ENCODE measurements at places on chromosomes 1 and 21.

DNA sequence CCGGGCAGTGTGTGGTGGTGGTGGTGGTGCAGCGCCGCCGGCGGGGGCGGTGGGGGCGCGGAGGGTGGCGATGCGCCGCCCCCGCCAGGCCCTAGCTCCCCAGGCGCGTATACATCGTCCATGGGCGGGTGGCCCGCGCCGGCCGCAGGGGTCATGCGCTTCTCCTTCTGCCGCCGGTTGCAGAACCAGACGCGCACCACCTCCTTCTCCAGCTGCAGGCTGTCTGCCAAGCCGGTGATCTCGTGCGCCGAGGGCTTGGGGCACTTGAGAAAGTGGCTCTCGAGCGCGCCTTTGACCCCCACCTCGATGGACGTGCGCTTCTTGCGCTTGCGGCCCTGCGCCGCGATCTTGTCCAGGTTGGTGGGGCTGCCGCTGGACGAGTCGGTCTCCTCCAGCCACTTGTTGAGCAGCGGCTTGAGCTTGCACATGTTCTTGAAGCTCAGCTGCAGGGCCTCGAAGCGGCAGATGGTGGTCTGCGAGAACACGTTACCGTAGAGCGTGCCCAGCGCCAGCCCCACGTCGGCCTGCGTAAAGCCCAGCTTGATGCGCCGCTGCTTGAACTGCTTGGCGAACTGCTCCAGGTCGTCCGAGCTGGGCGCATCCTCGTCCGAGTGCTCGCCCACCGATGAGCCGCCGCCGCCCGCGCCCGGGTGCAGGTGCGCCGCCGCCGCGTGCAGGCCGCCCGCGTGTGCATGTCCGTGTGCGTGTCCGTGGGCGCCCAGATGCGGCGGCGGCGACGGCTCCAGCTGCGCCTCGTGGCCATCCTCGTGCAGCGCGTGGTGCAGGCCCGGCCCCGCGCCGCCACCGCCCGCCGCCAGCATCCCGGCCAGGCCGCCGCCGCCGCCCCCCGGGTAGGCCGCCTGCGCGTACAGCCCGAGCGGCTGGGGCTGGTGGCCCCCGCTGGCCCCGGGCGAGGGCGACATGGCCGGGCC lies 926 bp downstream of the POU3F1 start:
- DNase-seq, result peak; percentile 58

GRCh38 chr1:17520473-17521319 lies 18.8 kb upstream of the ARHGEF10L start:
- no peak for DNase-seq

- no peak for DNase-seq
Observed at GRCh38 chr1:103190766-103191165, 82.4 kb upstream of the COL11A1 start.

DNA sequence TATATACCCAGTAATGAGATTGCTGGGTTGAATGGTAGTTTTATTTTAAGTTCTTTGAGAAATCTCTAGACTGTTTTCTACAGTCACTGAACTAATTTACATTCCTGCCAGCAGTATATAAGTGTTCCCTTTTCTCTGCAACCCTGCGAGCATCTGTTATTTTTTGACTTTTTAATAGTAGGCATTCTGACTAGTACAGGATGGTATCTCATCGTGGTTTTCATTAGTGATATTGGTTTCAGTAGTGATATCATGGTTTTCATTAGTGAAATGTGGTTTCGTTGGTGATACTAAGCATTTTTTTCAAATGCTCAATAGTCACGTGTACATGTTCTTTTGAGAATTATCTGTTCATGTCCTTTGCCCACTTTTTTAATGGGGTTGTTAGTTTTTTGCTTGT lies 316.8 kb downstream of the PTBP2 start:
- DNase-seq, result no peak

GRCh38 chr21:33007747-33008146 lies 18.0 kb upstream of the OLIG2 start:
- DNase-seq, result no peak

GRCh38 chr1:38088366-38088765 lies 41.8 kb upstream of the POU3F1 start:
- no peak for DNase-seq

DNA sequence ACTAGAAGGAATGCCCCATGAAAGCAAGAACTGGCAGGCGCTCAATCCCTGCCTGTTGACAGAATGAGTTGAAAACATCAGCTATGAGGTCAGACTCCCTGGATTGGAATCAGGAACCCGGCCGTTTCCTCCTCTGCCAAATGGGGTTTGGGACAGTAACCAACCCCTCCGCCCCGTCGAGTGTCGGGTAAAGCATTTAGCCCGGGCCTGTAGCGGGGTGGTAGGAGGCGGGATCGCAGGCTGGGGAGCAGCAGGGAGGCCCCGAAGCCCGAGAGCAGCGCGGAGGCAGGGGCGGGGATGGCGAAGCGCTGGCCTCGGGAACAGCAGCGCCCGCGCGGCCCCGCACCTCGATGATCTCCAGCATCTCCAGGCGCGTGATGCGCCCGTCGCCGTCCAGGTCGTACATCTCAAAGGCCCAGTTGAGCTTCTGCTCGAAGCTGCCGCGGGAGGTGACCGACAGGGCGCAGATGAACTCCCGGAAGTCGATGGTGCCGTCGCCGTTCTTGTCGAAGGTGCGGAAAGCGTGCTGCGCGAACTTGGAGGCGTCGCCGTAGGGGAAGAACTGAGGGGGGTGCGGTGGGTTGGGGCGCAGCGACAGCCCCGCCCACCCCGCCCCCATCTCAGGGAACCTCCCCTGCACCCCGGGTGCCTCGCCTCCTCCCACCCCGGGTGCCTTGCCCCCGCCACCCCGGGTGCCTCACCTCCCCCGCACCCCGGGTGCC lies 7.5 kb downstream of the HPCAL4 start:
- peak; percentile 26 for DNase-seq

GRCh38 chr1:225388372-225388771 lies 39.5 kb downstream of the LBR start:
- DNase-seq, result peak; percentile 12

DNA sequence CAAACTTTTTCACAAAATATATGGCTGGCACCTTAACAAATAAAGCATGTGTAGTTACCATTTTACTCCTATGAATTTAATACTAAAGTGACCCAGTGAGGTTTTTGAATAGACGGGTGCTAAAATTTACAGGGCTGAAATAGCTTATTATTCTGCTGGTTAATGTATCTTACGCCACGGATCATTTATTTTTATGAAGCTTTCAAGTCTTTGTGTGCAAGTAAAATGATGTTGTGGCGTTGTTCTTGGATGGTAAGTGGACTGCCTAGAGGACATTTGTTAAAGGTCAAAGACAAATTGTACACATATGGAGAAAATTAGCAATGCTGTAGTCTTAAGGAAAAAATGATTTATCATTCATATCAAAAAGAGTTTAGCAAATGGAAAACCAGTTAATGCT lies 22.8 kb downstream of the INSL5 start:
- no peak for DNase-seq

GRCh38 chr1:236688705-236689104 lies 2.4 kb downstream of the ACTN2 start:
- no peak for DNase-seq

GRCh38 chr1:59674595-59674994 lies 140.2 kb upstream of the HOOK1 start:
- peak; percentile 82 for DNase-seq

DNA sequence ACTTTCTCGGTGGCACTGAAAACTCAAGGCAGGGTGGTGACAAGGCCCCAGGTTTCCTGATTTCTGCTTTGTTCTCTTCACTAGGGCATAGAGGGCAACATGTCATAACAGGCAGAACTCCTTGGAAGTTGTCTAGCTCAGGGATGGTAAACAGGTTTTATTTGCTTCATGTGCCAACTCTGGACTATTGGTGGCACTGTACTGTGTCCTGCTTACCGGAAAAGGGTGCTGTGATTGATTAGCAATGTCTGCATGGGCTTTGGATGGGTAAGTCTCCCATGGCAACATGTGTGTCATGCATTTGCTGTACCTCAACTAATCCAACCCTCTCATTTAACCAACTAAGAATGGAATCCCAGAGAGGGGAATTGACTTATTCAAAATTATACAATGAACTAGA lies 70.7 kb upstream of the USP24 start:
- no peak for DNase-seq

Data from hematopoietic multipotent progenitor cell treated with erythropoietin and hydrocortisone succinate and interleukin-3 and kit ligand, for 4 days (in vitro differentiated cells).